CD4-positive, alpha-beta T cell treated with Interleukin-12 subunit alpha and Interleukin-12 subunit beta, for 1 hour (primary cell): ENCODE measurements at places on chromosomes 3 and 15.
A peak's percentile ranks its signal among the peaks of the same experiment; 100 is the strongest.

DNA sequence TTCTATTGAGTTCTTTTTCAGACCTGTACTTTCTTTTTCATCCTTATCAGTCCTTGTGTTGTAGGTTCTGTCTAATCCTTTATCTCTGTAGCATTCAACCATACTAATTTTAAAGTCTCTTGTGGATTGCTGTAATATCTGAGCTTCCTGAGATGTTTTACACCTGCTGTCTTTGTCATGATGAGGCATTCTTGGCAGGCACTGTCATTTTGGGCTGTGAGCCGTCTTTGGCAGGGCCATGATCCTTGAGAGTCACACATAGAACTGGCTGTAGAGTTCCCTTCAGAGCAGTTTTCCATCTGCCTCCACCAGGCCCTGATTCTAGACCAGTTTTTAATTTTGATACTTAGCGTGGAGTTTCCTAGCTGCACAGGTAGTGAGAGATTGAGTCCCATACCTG is 6.7 kb downstream of the EFCC1 start:
- no peak for DNase-seq

DNA sequence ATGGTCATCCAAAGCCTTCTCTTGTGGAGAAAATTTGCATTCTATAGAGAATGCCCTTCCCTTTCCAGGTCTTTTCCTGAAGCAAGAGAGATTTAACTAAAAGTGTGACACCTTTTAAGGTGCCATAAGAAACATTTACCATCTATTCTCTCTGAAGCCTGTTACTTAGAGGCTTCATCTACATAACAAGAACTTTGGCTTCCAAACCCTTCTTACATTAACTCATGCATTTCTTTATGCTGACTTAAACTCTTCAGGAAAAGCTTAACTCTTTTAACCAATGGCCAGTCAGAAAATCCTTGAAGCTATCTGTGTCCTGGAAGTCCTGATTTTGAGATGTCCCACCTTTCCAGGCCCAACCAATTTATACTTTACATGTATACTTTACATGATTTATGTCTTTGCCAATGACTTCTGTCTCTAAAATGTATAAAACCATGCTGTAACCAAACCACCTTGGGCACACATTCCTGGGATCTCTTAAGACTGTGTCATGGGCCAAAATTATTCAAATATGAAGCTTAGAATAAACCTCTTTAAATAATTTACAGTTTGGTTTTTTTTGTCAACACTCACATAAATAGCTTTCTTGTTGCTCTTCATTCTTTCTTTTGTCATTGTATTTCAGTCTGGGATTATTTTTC is 472.6 kb upstream of the NECTIN3 start:
- no peak for DNase-seq

GRCh38 chr3:158350971-158351370 is 220.0 kb upstream of the MLF1 start:
- DNase-seq = no peak

GRCh38 chr3:177905173-177906125 is 630.8 kb upstream of the KCNMB2 start:
- DNase-seq = no peak

DNA sequence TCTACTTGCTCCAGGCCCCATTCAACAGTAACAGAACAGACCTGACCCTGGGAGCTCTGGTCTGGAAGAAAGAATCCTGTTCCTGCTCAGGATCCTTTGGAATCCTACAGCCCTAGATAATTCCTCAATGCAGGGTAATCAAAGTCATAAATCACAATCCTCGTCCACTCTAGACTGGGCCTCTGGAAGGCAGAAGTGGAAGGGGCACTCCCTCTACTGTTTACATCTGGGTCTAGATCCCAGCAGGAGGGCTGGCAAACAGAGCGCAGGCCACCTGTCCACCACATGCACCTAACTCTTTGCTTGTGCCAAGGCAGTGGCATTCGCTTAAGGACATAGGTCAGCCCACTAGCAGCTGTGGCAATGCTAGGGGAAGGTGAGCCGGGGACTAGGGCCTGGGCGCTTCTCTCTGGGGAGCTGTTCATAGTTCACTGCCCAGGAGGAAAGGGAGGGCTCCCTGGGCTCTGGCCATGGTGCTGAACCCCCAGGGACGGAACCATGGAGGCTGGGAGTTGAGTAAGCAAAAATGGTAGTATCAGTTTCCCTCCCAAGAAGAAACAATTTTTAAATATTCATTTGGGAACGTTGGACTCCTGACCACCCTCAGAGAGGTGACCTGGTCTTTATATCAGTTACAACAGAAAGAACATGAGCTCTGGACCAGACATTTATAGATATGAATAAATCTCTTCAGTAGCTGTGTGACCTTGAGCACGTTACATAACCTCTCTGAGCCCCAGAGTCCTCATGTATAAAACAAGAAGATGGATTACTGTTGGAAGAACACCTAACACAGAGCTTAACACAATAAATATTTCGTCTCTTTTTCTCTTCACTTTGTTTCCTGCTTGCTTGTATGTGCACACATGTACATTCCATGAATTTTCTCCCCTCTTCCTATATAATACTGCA is 90.2 kb downstream of the NTRK3 start:
- no peak for DNase-seq

DNA sequence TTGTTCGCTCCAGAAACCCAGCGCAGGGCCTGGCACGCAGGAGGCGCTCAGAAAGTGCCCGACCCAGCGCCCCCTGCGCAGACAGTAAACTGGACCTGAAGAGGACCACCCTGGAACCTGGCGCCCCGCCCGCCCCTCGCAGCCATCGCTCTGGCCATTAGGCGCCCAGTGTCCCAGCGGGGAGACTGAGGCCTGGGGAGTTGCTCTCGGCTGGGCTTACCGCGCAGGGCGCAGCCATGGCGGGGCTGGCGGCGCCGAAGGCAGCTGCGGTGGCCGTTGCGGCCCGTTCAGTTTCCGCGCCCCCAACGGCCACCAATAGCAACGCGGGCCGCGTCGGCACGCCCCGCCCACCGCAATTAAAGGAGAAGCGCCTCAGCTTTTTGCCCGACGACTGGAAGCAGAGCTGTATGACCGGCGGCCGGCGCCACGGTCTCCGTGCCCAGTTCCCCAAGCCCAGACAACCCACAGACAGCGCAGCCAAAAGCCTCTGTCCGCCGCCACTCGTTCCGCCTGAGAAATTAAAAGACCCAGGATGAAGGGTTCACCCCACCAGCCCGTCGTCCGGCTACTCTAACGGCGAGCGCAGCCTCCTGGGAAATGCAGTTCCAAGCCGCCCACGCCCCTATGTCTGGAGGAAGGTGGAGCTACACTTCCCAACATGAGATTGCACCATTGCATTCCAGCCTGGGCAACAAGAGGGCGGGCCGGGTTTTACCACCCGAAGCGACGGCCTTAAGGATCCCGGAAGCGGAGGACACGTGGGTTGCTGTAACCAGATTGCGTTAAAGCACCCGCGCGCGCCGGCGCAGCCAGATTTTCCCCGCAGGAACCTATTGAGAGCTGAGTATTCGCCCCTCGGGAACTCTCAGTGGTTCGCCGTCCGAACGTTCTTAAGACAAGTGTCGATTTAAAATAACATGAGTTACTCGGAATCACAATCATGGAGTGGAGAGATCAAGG is at the start of gene POC1A:
Gene POC1A, minus strand, starts transcription at position 289 of the 960 bp plus-strand sequence. Its CDS starts 51 bp downstream, at position 238.
- peak; percentile 85 for DNase-seq

- DNase-seq = no peak
Observed at GRCh38 chr3:146974001-146974400, 368.9 kb upstream of the PLSCR5 start.

DNA sequence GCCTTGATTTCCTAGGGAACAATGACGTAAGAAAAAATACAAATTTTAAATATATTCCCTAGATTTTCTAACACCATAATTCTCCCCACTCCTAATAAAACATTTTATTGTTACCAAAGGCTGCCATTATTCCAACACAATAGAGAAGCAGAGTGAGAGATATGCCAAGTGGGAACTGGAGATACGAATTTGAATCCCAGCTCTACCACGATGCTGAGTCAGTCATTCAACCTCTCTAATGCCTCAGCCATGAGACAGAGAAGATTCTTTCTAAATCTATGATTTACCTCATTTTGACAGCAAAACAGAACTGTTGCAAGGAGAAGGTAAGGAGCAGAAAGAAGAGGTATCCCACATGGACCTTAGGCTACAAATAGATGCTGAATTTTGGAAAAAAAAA is 112.5 kb downstream of the IGF2BP2 start:
- DNase-seq = no peak

- no peak for DNase-seq
Observed at GRCh38 chr3:152921351-152921750, 86.4 kb downstream of the P2RY1 start.

DNA sequence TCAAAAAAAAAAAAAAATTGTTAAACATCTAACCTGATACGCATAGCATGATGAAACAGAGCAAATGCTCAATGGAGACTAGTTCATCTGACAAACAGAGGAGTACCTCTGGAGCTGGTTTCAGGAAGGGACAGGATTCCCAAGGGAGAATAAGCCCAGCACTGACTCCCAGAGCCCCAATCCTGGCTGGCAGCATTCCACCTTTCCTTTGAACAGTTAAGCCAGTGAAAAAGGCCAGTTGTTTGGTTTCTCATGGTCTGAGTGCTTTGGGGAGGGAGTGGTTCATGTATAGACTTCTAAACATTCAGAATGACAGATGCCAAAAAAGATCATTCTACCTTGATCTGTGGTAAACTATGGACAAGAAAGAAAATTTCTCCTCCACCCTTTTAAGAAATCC is 277.9 kb upstream of the RARB start:
- DNase-seq = no peak
